ENCODE measurements at places on chromosomes 13 and 19.

GRCh38 chr19:1250437-1251260 lies 2.3 kb downstream of the MIDN start:
- no peak for DNase-seq

DNA sequence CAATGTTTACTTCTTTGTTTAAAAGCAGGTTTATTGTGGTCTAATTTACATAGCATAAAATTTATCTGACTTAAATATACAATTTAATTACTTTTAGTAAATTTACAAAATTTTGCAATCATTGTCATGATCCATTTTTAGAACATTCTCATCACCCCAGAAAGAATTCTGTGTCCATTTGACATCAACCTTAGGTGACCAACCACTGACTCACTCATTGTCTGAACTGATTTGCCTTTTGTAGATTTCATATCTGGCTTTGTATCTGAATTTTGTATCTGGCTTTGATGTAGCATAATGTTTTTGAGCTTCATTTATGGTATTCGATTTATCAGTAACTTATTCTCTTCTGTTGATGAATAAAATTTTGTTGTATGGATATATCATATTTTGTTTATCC lies 40.4 kb downstream of the EDNRB start:
- no peak for DNase-seq

GRCh38 chr19:18855647-18856384 lies 24.1 kb downstream of the UPF1 start:
- DNase-seq, result no peak

GRCh38 chr19:48095612-48096175 lies 14.9 kb downstream of the PLA2G4C start:
- DNase-seq, result no peak

DNA sequence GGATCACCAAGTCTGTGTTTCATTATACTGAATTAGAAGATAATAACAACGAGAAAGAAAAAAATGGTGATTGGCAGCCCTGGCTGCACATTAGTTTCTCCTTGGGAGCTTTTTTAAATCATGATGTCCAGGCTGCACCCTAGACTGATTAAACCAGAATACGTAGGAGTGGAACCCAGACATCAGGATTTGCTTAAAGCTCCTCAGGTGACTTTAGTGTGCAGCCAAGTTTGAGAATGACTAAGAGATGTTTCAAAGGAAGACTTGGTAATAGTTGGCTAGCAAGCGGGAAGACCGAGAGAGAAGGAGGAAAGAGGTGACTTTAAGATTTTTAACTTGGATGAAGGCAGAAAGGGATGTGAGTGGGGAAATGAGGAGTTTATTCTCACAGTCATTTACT lies 71.4 kb upstream of the SERP2 start:
- DNase-seq, result no peak

All from activated CD4-positive, CD25-positive, alpha-beta regulatory T cell treated with anti-CD3 and anti-CD28 coated beads, Interleukin-2, amount 50 U/mL, for 72 hours (primary cell).